ENCODE measurements at places on chromosomes 12 and 14. TPM values are rescaled to one million over a fixed set of nuclear protein-coding genes. Genes with fewer than 3 reads are reported as not detected.

DNA sequence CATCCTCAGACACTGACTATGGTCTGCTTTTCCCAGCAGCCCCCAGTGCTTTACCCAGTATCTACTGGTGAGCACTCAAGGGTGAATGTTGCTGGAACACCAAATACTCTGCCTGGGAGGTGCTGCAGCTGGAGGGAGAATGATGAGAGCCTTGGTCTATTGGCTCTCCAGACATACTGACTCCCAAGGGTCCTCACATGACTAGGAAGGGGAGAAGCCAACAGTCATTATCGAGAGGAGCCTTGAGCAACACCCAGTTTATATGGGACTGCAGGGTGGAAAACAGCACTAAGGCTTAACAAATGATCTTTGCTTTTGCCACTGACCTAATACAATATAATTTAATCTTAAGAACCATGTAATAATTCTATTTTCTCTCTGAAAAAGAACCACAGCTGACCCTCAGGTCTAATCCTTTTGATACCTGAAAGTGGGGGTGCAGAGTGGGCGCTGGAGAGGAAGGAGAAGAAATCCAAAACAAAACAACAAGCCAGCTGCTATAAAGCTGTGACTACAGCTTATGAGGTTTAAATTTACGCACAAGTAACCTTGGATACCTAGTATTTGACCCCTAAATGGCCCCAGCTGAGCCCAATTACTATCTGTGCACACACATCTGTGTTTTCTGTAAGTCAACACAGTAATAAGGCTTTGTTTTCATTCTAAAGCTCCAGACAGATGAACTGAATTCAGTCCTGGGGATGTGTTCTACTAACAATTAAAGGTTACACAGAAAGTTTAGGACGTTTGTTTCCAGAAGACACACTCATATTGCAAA is 107.8 kb upstream of the GRIP1 start:
- H3K4me1 ChIP-seq, result no peaks in the 10 kb centered on the region
- no peaks in the 10 kb centered on the region for H3K27me3 ChIP-seq
- no peak for DNase-seq
- no peak overlapping the region for H3K27ac ChIP-seq
- no peaks in the 10 kb centered on the region for H3K36me3 ChIP-seq

GRCh38 chr12:30827101-30828066 is 72.6 kb upstream of the CAPRIN2 start:
- no peaks in the 10 kb centered on the region for H3K36me3 ChIP-seq
- no peak overlapping the region for H3K27ac ChIP-seq
- DNase-seq, result no peak
- H3K4me1 ChIP-seq, result peaks cover 10% of the 10 kb centered on the region
- peaks cover 51% of the 10 kb centered on the region for H3K27me3 ChIP-seq

DNA sequence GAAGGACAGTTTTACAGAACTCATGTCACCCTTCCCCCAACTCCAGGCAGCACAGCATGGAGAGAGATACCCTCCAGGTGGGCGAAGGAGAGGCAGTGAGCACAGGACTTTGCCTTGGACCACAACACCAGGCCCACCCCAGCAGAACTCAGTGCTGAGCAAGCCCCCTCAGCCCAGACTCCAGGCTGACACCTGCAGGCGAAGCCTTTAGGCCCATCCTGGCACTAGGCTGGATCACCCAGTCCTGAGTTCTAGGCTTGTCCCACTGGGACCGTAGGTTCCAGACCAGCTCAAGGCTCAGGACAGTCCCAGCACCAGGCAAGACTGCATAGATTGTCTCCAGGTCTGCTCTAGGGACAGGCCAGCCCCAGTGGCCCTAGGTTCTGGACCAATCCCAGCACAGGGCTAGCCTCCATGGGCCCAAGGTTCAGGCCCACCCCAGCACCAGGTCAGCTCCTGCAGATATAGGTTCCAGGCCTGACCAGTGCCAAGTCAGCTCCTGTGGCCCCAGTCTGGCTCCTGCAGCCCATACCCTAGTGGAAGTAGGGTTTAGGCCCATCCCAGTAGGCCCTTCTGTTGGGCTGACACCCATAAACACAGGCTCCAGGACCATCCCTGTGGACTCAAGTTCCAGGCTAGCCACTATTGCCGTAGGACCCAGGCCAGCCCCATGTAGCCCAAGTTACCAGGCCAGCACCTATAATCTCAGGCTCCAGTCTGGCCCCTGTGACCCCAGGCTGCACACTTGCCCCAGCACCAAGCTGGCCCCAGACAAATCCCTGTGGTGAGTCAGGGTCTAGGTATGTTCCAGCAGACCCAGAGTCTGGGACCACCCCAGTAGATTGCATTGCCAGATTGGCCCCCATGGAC is 9.4 kb downstream of the WASHC3 start:
- no peaks in the 10 kb centered on the region for H3K27me3 ChIP-seq
- no peak overlapping the region for H3K4me3 ChIP-seq
- H3K27ac ChIP-seq, result no peak overlapping the region
- H3K4me1 ChIP-seq, result peaks cover 44% of the 10 kb centered on the region

DNA sequence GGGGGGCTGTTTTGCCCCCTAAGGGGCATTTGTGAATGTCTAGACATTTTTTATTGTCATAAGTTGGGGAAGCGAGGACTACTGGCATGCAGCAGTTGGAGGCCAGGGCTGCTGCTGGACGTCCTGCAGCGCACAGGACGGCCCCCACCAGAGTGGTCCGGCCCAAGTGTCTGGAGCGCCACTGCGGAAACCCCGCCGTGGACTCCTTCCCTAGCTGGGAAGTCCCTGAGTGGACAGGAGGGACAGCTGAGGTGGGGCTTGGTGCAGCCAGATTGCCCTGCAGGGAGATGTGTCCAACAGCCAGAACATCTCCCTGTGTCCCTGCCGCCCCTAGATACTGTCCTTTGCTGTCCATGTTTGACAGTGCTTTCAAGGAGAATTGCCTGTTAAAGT is 5.5 kb downstream of the CKB start:
- no peak overlapping the region for H3K4me3 ChIP-seq
- no peaks in the 10 kb centered on the region for H3K36me3 ChIP-seq
- H3K27me3 ChIP-seq, result peaks cover 4% of the 10 kb centered on the region
- no peak overlapping the region for H3K27ac ChIP-seq
- no peak for DNase-seq
- peaks cover 9% of the 10 kb centered on the region for H3K4me1 ChIP-seq

DNA sequence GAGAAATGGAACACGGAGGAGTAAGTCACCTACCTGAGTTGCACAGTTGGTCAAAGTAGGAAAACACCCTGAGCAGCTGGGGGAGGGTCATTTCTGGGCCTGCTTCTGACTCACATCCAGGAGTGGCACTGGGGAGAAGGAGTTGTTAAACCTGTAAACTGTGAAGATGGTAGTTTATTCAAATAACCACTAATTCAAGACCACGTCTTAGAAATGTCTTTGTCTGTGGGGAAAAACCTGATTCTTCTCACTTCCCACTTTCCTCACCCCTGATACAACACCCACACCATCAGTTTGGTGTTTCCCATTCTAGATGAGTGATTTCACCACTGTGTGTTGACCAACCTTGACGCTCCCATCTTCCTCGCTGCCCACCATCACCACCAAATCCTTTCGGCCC is 207.1 kb downstream of the ANO4 start:
- no peaks in the 10 kb centered on the region for H3K36me3 ChIP-seq
- no peak for DNase-seq
- H3K27me3 ChIP-seq, result no peaks in the 10 kb centered on the region
- no peak overlapping the region for H3K27ac ChIP-seq

DNA sequence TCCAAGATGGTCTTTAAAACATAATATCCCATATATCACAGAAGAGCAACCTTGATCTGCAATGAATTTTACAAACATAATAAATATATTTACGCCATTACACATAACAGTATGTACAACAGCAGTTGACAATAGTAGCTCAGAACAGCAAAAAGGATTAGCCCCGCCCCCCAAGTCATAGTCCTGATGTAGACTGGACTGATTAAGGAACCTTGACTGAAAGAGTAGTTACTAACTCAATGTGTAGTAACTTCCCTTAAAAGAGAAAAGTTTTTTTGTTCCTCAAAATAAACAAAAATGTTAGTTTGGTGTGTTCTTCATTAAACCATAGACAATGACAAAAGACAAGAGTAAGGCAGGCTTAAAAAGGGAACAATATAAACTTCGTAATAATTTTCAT is 44.5 kb downstream of the GTF2A1 start:
- H3K27ac ChIP-seq, result peak overlapping the region; percentile 7
- H3K4me3 ChIP-seq, result no peak overlapping the region
- peaks cover 31% of the 10 kb centered on the region for H3K4me1 ChIP-seq
- H3K36me3 ChIP-seq, result peaks cover 6% of the 10 kb centered on the region

- H3K36me3 ChIP-seq, result no peaks in the 10 kb centered on the region
- no peak overlapping the region for H3K27ac ChIP-seq
- no peak overlapping the region for H3K4me3 ChIP-seq
- H3K4me1 ChIP-seq, result no peaks in the 10 kb centered on the region
Measured at GRCh38 chr14:58994130-58994529, 194.3 kb upstream of the DAAM1 start.

DNA sequence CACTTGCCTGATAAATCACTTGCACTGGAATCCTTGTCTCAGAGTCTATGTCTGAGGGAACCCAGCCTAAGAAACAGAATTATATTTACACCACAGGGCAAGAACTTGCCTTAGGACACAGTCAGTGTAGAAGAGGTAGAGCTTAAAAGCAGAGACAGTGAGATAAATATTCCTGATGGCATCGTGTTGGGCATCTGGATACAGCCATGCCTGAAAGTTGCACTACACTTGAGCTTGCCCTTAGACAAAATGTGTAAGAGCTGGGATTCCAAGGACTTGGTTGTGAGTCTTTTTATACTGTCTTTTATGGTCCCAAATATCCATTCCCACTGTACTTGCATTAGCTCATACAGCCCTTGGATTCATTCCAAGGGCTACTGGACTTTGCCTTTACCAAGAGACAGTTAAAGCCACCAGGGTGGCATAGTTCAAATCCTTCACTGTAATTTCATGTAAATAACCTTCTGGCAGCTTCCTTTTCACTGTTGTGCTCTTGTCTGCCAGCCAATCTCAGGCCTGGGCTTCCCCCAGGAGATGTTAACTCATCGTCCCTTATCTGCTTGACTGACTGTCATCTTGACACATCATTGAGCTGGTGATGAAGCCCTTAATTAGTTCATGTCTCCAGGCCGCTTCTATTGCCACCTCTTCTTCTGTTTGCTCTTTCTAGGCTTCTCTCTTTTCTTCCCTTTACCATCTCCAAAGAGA is 577.9 kb upstream of the TBX3 start:
- no peaks in the 10 kb centered on the region for H3K27me3 ChIP-seq
- no peak overlapping the region for H3K4me3 ChIP-seq
- no peaks in the 10 kb centered on the region for H3K36me3 ChIP-seq
- H3K27ac ChIP-seq, result no peak overlapping the region
- DNase-seq, result no peak

GRCh38 chr14:102544046-102544746 is 34.6 kb upstream of the ANKRD9 start:
- DNase-seq, result no peak
- no peak overlapping the region for H3K4me3 ChIP-seq
- H3K27me3 ChIP-seq, result peaks cover 25% of the 10 kb centered on the region
- H3K4me1 ChIP-seq, result peaks cover 6% of the 10 kb centered on the region

GRCh38 chr14:61720294-61720661 is 25.0 kb downstream of the HIF1A start:
- H3K27me3 ChIP-seq, result no peaks in the 10 kb centered on the region
- peak; percentile 14 for DNase-seq
- no peaks in the 10 kb centered on the region for H3K36me3 ChIP-seq
- peak overlapping the region; percentile 70 for H3K27ac ChIP-seq
- peak overlapping the region; percentile 81 for H3K4me3 ChIP-seq

- no peak for DNase-seq
- no peaks in the 10 kb centered on the region for H3K4me1 ChIP-seq
- no peaks in the 10 kb centered on the region for H3K36me3 ChIP-seq
- H3K27me3 ChIP-seq, result no peaks in the 10 kb centered on the region
- no peak overlapping the region for H3K27ac ChIP-seq
- no peak overlapping the region for H3K4me3 ChIP-seq
Measured at GRCh38 chr12:19671695-19672094, 232.4 kb downstream of the AEBP2 start.

DNA sequence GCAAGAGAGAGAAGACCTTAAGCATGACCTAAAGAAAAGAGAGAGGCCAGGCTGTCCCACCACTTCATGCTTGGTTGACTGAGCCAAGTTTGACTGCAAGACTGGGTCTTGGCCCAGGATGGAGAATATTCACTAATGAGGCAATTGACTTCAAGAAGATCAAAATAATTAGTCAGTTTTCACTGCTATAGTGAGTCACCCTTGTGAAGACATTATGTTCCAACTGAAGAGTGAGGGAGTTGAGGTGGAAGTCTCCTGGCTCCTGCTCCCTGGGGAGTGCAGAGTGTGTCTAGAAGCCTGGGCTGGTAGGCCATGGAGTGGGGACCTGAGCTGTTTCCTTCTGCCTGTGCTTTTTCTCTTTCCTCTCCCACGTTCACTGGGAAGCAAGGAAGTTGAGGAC is 117.6 kb downstream of the CACNA1C start:
- H3K36me3 ChIP-seq, result no peaks in the 10 kb centered on the region
- DNase-seq, result no peak
- peaks cover 11% of the 10 kb centered on the region for H3K27me3 ChIP-seq

- no peaks in the 10 kb centered on the region for H3K27me3 ChIP-seq
- no peak overlapping the region for H3K4me3 ChIP-seq
- peaks cover 24% of the 10 kb centered on the region for H3K4me1 ChIP-seq
Measured at GRCh38 chr14:100486025-100486828, 101.0 kb downstream of the BEGAIN start.

GRCh38 chr12:42590330-42590934 is 886 bp upstream of the PRICKLE1 start:
- peaks cover 29% of the 10 kb centered on the region for H3K27me3 ChIP-seq
- no peak for DNase-seq
- H3K4me1 ChIP-seq, result peaks cover 20% of the 10 kb centered on the region
- H3K27ac ChIP-seq, result no peak overlapping the region

PLEKHG7 gene
- polyA plus RNA-seq, result not detected

KRT2 gene
- 3.4 TPM for polyA plus RNA-seq

CALM1 gene
- 2,404 TPM for polyA plus RNA-seq

ITGB7 gene
- 202 TPM for polyA plus RNA-seq

SLC6A13 gene
- polyA plus RNA-seq, result not detected

TTC9 gene
- polyA plus RNA-seq, result 10.2 TPM

RNASE3 gene
- polyA plus RNA-seq, result not detected

CCDC197 gene
- not detected for polyA plus RNA-seq

Data from naive thymus-derived CD8-positive, alpha-beta T cell (primary cell).